ENCODE measurements at places on chromosomes 5 and 9. TPM values are rescaled to one million over a fixed set of nuclear protein-coding genes. Genes with fewer than 3 reads are reported as not detected.

Gene AHRR
- 47.7 TPM for total RNA-seq

Gene APC
- total RNA-seq: 19.2 TPM

Gene INSL4
- not detected for total RNA-seq

Gene IDNK
- 0.48 TPM for total RNA-seq

Gene PCSK1
- 0.13 TPM for total RNA-seq

Gene PFN3
- not detected for total RNA-seq

Gene DPYSL3
- total RNA-seq: 151 TPM

Measured in epithelial cell of alveolus of lung (primary cell).